Umbilical cord (tissue), 2 donors: ENCODE measurements at places on chromosomes 6 and 20. TPM values are rescaled to one million over a fixed set of nuclear protein-coding genes. Genes with fewer than 3 reads are reported as not detected.

DNA sequence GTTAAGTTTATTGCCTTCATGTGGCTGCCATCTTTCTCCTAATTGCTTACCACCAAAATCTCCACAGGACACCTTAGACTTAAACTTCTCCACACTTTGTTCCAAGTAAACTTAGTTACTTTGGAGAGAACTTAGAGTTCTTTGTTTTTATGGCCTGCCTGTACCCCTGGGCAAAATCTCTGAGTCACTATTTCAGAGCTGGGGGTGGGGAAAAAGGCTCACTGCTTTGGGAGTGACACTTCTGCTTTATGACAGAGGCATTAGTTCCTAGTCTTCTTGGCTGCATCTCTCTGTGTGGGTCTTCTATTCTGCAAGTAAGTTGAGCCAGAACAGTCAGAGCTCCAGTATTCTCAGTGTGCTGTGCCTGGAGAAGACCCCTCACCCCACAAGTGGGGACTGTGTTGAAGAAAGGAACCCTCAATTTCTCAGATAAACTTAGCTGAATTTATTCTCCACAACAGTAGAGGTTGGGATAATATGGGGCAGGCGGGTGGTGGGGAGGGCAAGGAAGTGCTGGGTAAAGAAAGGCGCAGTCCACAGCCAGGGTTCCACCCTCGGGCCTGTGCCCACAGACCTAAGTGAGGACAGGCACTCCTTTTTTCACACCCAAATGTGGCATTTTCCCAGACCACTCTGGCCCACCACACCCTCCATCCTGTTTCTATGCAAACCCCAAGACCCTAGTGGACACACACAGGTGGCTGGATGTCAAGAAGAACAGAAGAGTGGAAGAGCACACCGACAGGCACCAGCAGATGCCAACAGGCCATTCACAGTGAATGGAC lies 636.6 kb upstream of the MAN1A1 start:
- DNase-seq, result no peak

SLPI gene
- total RNA-seq, result 2.4 TPM

DNA sequence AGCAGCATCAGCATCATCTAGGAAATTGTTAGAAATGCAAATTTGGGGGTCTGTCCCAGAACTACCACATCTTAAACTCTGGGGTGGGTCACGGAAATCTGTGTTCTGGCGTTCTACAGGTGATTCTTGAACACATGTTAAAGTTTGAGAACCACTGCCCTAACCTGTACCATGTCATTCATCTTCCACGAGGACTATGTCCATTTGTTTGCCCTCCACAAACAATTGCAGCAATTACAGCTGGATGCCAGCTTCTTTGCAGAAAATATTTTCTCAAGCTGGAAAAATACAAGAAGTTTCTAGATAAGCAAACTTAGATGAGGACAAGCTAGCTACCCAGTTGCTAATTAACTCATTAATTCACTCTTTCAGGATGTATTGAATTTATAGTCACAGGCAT lies 54.1 kb downstream of the MAFB start:
- DNase-seq, result no peak

DNA sequence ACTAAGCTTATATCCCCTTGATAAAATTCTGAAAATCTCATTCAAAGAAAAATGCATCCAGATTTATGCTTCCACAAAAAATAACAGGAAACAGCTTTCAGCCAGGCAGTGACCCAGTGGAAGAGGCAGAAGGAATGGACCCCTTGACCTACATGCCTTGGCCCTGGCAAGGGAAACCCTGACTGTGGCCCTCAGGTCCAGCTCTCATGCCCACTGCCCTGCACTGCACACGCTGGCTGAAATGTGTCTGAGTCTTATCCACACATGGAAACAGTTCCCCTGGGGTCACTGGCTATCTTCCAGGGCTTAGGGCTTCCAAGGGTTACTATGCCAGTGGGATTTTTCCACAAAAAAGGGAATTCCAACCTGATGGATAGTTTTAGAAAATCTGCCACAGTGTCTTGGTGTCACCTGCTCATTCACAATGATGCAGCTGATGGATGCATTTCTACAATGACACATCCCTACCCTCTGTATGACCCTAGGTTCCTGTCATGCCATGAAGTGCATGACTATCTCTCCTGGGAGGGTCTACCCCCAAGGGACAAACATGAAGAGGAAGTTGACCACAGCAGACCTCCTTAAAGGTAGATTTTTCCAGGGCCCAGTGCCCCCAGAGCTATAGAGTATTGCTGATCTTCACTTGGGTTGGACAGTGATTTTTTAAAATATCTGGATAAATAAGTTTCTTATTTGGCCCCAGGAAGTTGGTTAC lies 121.9 kb upstream of the CD93 start:
- no peak for DNase-seq

GRCh38 chr6:112383191-112383590 lies 36.1 kb downstream of the RFPL4B start:
- no peak for DNase-seq

IL17A gene
- total RNA-seq, result 2.4 TPM

TMEM170B gene
- total RNA-seq, result 11.6 TPM

- DNase-seq, result no peak
These were observed 104.5 kb downstream of the SMLR1 start for GRCh38 chr6:130931683-130932082.

FLRT3 gene
- total RNA-seq, result 75.4 TPM

MACROD2 gene
- 69.6 TPM for total RNA-seq
